ENCODE measurements at places on chromosomes 7 and 10.

DNA sequence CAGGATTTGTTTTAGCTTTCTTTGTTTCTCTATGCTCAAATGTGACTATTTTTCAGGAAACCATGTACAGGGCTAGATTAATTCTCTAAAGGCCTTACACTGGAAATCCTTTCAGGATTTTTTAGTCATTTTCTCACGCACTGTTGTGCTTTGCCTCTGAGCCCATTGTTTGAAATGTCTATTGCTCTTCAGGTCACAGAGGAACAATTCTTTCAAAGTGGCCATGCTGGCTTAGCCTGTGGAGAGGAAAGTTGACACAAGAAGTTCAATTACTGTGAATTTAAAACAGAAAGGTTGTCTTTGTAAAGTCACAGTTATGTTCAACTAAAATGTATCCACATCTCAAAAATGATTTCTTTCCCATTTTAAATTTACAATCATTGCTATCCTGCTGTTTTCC, 1071.7 kb upstream of the POT1 start:
- no peak for DNase-seq

- no peak for DNase-seq
Observed at GRCh38 chr7:138196971-138197896, 121.0 kb downstream of the AKR1D1 start.

GRCh38 chr10:86072413-86072812, 294.2 kb downstream of the GRID1 start:
- no peak for DNase-seq

DNA sequence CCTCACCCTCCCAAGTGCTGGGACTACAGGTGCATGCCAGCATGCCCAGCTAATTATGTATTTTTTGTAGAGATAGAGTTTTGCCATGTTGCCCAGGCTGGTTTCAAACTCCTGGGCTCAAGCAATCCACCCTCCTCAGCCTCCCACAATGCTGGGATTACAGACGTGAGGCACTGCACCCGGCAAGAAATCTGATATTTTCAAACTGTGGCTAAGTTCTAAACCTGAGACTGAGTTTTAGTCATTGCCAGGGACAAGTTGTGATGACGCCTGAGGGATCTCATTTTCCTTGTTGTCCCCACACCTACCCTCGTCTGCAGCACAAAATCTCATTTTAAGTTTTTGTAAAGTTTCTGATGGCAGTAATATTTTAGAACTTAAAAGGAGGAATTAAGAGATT, 9.8 kb downstream of the AUTS2 start:
- no peak for DNase-seq

- DNase-seq = no peak
Observed at GRCh38 chr7:41219276-41219675, 483.6 kb downstream of the INHBA start.

GRCh38 chr7:17297243-17297642, 1.2 kb upstream of the AHR start:
- no peak for DNase-seq

- DNase-seq = no peak
Observed at GRCh38 chr10:114758331-114758730, 63.2 kb upstream of the FHIP2A start.

DNA sequence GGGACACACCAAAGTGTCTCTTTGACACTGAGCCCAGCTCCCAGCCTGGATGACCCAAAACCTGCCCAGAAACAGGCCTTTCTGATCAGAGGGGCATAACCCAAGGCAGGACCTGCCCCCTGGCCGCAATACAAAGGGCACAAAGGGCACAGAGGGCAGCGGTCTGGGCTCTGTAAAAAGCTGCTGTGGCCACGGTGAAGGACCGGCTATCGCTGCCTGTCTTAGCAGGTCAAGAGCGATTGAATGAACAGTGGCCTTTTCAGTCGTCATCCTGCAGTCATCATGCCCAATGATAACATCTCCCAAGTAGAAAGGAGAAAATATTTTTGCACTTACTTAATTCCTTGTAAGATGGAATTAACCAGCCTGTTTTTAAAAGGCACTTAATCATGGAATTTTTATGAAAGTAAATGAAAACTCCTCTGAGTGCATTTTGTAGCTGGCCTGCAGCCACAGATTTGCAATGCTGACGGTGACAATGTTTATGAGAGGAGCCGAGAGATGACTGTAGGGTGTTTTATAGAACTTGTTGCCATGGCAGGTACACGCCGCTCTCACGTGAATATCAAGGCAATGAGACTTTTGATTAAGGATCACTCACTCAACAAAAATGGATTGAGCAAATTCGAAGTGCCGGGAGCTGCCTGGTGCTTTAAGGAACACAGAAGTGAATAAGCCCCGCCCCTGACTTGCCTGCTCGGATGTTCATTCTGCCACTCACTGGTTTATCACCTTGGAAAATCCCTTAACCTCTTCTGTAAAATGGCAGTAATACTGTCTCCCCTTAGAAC, 47.3 kb upstream of the BHLHA15 start:
- peak; percentile 77 for DNase-seq

DNA sequence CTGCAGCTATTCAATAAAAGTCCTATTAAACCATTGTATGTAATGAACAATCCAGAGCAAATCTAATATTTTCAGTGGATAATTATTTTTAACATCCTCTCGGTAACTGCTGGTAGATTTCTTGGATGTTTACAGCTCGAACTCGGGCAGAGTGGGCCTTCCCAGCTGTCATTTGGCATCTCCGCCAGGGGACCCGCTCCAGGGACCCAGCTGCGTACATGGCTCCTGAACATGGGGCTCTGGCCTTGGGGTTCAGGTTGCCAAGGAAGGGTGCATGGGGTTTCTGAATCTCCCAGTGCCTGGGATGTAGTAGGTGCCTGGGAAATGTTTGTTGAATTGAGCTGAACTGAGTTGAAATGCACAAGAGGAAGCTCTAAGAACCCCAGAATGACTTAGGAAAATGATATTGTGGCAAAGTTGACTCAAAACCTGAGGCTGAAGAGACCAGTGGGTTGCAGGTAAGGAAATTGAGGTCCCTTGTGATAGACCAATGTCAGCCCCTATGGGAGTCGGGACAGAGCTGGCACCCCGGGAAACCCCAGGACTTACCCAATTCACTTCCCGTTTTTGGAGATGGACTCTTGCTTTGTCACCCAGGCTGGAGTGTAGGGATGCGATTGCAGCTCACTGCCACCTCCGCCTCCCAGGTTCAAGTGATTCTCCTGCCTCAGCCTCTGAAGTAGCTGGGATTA, 228.4 kb downstream of the CUX1 start:
- no peak for DNase-seq

- no peak for DNase-seq
Observed at GRCh38 chr7:8131694-8132605, 130.0 kb downstream of the ICA1 start.

DNA sequence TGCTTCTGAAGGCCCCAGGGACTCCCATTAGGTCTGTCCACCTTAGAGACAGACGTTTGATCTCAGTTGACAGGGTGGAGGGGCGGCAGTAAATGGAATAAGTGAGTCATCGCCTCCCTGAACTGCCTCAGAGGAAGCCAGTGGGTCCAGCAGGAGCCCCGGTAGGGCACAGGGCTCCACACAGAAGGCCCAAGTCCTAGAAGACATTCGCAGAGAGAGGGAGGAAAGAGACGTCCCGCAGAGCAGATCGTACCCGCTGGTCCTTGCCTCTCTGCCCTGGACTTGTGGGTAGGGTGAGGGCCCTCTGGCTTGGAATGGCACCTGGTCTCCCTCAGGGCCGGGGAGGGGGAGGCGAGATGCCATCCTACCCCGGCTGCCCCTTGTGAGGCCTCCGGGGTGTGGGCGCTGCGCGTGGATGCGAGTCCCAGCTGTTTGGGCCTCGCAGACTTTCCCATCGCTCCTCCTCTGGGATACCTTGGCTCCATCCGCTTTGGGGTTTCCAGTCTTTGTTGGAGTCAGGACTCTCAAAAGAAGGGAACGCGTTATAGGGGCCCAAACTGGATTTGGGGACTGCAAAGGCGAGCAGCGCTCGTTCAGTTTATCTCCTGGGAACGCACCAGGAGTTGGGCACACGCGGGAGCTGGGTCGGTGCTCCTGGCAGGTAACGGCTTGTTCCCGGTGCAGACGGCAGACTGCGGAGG, 5.1 kb downstream of the TLX1 start:
- peak; percentile 47 for DNase-seq

All from RWPE2 (cell line).